ENCODE measurements at places on chromosomes 6 and 20. TPM values are rescaled to one million over a fixed set of nuclear protein-coding genes. Genes with fewer than 3 reads are reported as not detected.

Gene FOXA2
- not detected for polyA plus RNA-seq

Gene CSE1L
- polyA plus RNA-seq = 34.4 TPM

Gene WFDC2
- 430 TPM for polyA plus RNA-seq

Gene C2
- polyA plus RNA-seq = 10.0 TPM

Gene BICRAL
- polyA plus RNA-seq = 12.3 TPM

Gene MACROD2
- polyA plus RNA-seq = 3.0 TPM

Gene ABHD16B
- 0.68 TPM for polyA plus RNA-seq

Gene PLEKHG1
- 6.9 TPM for polyA plus RNA-seq

Gene WFDC12
- not detected for polyA plus RNA-seq

Gene MYCT1
- polyA plus RNA-seq = 10.6 TPM

Gene PGC
- not detected for polyA plus RNA-seq

Gene TMEM244
- polyA plus RNA-seq = not detected

DNA sequence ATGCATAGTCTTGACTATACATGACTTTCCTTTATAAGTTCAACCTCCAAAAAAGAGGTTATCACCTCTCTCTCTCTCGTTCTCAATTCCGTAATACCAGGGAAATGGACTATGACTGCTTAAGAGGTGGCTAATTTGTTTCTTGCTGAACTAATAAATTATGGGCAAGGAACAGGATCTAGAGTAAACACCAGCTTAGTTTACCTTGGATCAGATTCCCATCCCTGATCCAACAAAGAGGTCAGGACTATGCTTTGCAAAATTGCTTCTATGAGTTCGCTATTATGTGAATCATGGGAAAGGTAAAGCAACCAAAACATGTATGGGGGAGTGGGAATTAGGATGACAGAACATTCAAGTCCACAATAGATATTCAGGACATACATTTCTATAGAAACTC, 630.7 kb downstream of the HACE1 start:
- no peak for DNase-seq

DNA sequence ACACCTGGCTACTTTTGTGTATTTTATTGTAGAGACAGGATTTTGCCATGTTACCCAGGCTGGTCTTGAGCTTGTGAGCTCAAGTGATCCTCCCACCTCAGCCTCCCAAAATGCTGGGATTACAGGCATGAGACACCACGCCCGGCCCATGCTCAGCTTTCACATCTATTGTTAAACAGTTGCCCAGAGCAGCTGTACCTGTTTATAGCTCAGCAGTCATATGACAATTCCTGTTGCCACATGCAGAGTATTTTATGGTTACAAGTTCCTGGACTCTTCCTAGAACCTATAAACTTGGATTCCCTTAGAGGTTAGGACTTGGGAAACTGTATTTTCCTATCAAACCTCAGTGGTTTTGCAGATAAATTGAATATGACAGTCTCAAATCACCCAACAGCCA, 188.3 kb upstream of the KCNG1 start:
- no peak for DNase-seq

DNA sequence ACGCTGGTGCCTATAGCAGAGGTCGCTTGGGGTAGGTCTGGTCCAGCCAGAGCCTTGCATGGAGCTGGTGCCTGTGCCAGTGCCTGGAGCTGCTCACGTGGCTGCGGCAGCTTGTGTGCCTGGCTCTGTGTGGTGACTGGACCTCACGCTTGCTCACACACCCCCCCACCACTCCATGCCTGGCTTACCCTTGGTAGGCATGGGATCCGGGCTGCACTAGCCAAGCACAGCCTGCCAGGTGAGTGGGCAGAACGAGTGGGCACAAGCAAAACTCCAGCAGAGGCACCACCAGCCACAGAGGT, 13.0 kb upstream of the DBNDD2 start:
- no peak for DNase-seq

GRCh38 chr6:160141001-160141726, 19.5 kb downstream of the SLC22A1 start:
- DNase-seq = peak; percentile 42

- no peak for DNase-seq
These were observed 6.1 kb upstream of the EZR start for GRCh38 chr6:158825038-158825950.

- no peak for DNase-seq
These were observed 26.5 kb downstream of the COL11A2 start for GRCh38 chr6:33165581-33166258.

- peak; percentile 57 for DNase-seq
These were observed 56.6 kb downstream of the SYTL3 start for GRCh38 chr6:158706369-158706982.

DNA sequence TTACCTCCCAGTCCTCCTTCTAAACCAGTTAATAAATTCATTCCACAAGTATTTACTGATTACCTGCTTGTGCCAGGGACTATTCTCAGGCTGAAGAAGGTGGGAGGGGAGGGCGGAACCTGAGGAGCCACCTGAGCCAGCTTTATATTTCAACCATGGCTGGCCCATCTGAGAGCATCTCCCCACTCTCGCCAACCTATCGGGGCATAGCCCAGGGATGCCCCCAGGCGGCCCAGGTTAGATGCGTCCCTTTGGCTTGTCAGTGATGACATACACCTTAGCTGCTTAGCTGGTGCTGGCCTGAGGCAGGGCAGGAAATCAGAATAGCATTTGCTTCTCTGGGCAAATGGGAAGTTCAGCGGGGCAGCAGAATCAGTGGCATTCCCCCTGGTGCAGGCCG, 4.9 kb upstream of the AAR2 start:
- DNase-seq = no peak

GRCh38 chr6:39914239-39914638, 20.0 kb downstream of the MOCS1 start:
- DNase-seq = no peak

DNA sequence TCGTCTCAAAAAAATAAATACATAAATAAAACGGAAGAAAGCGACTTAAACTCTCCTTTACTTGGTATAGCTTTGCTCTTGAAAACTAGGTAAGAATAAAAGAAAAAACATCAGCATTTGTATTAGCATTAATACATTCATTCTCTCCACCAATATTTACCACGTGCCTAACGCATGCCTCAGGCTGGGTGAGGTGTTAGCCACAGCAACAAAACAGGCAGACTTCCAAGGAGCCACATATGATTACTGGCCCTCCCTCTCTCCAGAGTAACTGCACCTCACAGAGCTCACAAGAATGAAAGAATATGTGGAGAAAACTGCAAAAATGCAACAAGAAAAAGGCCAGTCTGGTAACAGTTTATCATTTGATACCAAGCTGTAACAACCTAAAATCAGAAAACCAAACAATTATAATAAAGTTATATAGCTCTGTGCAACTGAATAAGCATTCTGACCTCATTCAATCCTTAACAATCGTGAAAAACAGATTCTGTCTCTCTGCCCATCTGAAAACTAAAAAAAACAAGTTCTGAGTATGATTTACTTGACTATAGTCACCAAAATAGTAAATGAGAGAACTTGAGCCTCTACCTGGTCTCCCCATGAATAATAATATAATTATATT, 5.2 kb downstream of the NAPB start:
- DNase-seq = no peak

GRCh38 chr6:27899543-27899942, 12.7 kb downstream of the OR2B2 start:
- no peak for DNase-seq

- no peak for DNase-seq
These were observed 966.3 kb upstream of the CITED2 start for GRCh38 chr6:140340795-140341194.

- DNase-seq = no peak
These were observed 341.6 kb downstream of the PRKN start for GRCh38 chr6:162385980-162386379.

DNA sequence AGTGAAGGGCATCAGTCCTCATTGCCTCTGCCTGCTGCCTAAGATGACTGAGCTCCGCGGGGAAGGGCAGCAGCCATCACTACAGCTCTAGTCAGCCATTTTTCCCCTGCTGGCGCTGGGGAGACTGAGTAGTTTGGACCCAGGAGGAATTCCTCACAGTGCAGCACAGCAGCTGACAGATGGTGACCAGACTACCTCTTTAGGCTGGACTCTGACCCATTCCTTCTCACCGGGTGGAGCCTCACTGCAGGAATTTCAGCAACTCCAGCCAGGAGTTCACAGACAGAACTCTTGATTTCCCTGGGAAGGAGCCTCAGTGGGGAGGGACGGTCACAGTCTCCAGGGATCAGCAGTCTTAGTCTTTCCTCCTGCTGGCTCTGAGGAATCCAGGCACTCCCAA, 492.0 kb upstream of the MMS22L start:
- no peak for DNase-seq

- DNase-seq = no peak
These were observed 920.0 kb downstream of the TFAP2A start for GRCh38 chr6:9494864-9495263.

DNA sequence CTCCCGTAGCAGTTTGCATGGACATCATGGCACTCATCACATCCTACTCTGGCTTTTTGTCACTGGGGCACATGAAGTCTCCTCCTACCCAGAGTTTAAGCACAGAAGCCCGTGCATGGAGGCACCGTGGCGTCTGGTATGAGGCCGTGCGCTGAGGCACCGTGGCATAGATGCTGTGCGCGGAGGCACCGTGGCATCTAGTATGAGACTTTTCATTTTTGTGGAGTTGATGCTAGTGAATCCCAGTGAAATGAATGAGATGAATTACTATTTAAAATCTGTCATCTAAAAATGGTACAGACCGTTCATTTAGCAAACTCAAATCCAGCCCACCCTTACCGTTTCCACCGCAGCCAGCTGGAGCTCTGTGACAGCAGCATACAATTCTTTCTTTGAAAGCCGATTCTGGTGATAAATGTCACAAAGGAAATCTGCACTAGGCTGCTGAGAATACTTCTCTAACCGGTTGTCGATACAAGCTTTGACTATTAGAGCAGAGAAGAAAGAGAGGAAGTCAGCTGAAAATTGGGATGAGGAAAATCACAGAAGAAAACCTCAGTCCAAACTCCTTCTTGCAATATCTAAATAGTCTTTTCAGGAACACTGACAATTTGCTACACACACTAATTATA, 11.3 kb downstream of the CYP24A1 start:
- no peak for DNase-seq

DNA sequence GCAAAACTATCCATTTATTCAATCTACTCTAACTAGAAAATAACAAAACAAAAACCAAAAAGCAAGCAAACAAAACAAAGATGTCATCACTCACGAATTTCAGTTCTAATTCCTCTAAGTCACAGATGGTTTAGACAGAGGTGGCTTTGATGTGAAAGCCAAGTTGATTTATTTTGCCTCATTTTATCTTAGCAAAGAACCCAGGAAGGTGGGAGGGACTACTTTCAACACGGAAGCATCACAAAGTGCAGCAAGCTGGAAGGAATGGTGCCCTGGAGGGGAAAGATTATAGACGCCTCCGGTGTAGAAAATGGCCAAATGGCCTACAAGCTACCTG, 88.4 kb downstream of the LAMP5 start:
- DNase-seq = no peak

GRCh38 chr20:15318682-15319081, 981.3 kb upstream of the FLRT3 start:
- no peak for DNase-seq

DNA sequence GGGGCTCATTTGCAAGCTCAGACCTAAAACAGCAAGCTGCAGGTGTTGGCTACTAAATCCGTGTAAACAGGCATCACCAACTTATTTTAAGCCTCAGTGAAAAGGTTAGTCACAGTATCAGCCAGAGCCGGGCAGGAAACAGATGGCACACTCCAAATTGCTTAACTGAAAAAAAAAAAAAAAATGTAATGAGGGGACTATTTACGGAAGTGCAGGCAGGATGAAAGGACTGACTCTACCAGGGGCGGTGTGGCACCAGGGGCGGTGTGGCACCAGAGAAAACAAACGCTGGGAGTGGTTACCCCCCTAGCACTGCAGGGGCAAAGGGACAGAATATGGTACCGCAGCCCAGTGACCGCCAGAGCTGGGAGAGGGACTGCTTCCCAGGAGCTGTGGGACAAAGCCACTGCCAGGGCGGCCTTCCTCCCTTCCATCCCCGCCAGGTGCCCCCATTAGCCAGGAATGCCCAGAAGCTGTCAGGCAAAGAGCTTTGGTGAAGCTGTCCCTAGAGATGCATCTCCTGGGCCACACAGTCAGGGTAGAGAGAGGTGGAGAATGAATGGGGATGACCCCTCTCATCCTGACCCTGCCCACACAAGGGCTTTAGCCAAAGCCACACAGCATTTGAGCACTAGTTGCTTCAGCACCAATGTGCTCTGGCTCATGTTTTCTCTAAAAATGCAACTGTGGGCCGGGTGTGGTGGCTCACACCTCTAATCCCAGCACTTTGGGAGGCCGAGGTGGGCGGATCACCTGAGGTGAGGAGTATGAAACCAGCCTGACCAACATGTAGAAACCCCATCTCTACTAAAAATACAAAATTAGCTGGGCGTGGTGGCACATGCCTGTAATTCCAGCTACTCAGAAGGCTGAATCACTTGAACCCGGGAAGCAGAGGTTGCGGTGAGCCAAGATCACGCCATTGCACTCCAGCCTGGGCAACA, 39.6 kb upstream of the GFOD1 start:
- no peak for DNase-seq

- DNase-seq = no peak
These were observed 77.1 kb upstream of the MRPS10 start for GRCh38 chr6:42294759-42295158.

DNA sequence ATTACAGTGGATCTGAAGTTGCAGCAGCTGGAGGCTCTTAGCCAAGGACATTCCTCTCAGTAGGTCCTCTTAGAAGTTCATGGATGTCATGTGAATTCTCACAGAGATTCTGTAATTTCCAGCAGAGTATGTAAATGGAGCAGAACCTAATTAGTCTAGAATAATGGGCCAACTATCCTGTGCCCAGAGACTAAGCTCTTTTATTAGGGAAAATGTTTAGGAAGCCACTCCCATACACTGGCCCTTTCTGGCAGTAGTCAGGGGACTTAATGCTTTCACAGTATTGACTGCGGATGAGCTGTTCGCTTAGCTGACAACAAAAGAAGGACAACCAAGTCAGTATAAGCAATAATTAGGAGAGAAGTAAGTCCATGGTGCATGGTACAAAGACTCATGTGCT, 43.8 kb upstream of the KIF16B start:
- no peak for DNase-seq

- no peak for DNase-seq
These were observed 22.3 kb downstream of the KCNB1 start for GRCh38 chr20:49460131-49460530.
